ENCODE measurements at places on chromosomes 4 and X.

DNA sequence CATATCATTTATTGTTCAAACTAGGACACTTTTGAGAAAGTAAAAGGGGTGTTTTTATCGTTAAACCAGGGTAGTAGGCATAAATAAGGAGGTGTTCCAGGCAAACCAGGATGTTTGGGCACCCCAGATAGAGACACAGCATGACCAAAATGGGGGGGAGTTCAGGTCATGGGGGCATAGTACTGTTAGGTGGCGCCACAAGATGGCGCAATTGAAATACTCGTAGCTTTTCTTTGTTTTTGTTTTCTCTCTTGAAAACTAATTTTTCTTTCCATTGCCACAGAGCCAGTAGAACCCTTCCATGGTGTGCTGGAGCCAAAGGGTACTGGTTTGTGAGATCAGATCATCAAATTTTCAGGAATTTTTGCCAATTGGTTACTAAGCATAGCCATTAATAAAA is 283.4 kb downstream of the BCOR start:
- no peak for DNase-seq

GRCh38 chrX:118594697-118595420 is 99.2 kb downstream of the DOCK11 start:
- DNase-seq: no peak

GRCh38 chr4:2835978-2836377 is 7.7 kb upstream of the ADD1 start:
- no peak for DNase-seq

GRCh38 chr4:95674521-95674981 is 125.8 kb upstream of the UNC5C start:
- no peak for DNase-seq

DNA sequence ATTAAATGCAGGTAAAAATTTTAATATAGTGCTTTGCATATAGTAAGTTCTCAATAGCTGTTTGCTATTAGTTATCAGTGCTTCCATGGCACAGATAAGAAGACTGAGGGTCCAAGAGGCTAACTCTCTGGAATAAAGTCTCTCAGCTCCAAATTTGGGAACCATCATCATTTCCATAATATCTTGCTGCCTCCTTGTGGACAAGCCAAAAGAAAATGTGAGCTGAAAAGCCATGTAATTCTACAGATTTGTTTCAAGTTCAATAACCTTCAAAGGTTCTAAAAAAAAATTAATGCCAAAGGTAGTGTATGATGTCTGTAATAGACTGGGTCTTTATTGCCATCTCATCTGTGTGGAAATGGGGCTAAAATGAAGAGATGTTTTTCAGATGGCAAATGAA is 136.9 kb upstream of the VCX start:
- DNase-seq: no peak
